ENCODE measurements at places on chromosomes 3 and 15.

- DNase-seq: no peak
These were observed 354.0 kb downstream of the LRTM1 start for GRCh38 chr3:54573858-54574257.

- DNase-seq: no peak
These were observed 76.3 kb downstream of the XXYLT1 start for GRCh38 chr3:195194559-195195206.

GRCh38 chr3:178147001-178147400, 389.2 kb upstream of the KCNMB2 start:
- no peak for DNase-seq

- DNase-seq: no peak
These were observed 1045.5 kb upstream of the NR2F2 start for GRCh38 chr15:95284933-95285421.

GRCh38 chr3:42638339-42638842, 15.1 kb upstream of the ZBTB47 start:
- DNase-seq: no peak

GRCh38 chr3:112038863-112039262, 4.3 kb downstream of the TMPRSS7 start:
- DNase-seq: no peak

GRCh38 chr15:88174571-88174970, 82.0 kb downstream of the NTRK3 start:
- DNase-seq: no peak

Data from iPS DF 19.7 (cell line).